ENCODE measurements at places on chromosomes 16 and 17.

- H3K4me3 ChIP-seq, result no peak overlapping the region
- peaks cover 2% of the 10 kb centered on the region for H3K4me1 ChIP-seq
- H3K27ac ChIP-seq, result no peak overlapping the region
- no peak for DNase-seq
These were observed 2.6 kb upstream of the OMG start for GRCh38 chr17:31299624-31300023.

DNA sequence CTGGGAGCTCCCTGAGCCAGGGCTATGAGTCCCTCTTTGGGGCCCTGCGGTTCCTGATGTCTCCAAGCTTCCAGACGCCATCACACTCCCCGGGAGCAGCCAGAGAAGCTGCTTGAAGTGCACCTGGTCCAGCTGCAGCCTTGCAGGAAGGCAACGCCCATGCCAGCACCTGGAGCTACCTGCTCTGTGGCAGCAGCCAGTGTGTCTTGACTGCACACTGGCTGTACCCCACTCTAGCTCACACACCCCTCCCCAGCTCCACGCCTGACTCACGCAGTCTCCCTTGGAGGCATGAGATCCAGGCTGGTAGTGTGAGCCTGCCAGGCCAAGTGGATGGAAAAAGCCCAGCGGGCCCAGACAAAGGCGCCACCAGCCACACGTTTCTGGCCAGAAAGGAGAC, 63.3 kb downstream of the USP32 start:
- no peak overlapping the region for H3K27ac ChIP-seq
- no peak for DNase-seq
- H3K4me1 ChIP-seq, result peaks cover 15% of the 10 kb centered on the region
- H3K36me3 ChIP-seq, result no peaks in the 10 kb centered on the region
- no peaks in the 10 kb centered on the region for H3K27me3 ChIP-seq

GRCh38 chr16:81571592-81572385, 127.2 kb downstream of the CMIP start:
- no peak overlapping the region for H3K27ac ChIP-seq
- H3K4me1 ChIP-seq, result peaks cover 6% of the 10 kb centered on the region
- peaks cover 2% of the 10 kb centered on the region for H3K36me3 ChIP-seq

GRCh38 chr17:28043741-28044140, 1.3 kb downstream of the NLK start:
- H3K27ac ChIP-seq, result no peak overlapping the region
- H3K27me3 ChIP-seq, result no peaks in the 10 kb centered on the region
- no peaks in the 10 kb centered on the region for H3K36me3 ChIP-seq
- H3K4me1 ChIP-seq, result peaks cover 15% of the 10 kb centered on the region
- H3K4me3 ChIP-seq, result no peak overlapping the region
- DNase-seq, result no peak

- no peaks in the 10 kb centered on the region for H3K36me3 ChIP-seq
- H3K4me1 ChIP-seq, result no peaks in the 10 kb centered on the region
- no peak overlapping the region for H3K27ac ChIP-seq
- H3K27me3 ChIP-seq, result no peaks in the 10 kb centered on the region
- H3K4me3 ChIP-seq, result no peak overlapping the region
- DNase-seq, result no peak
These were observed 53.1 kb upstream of the CCL1 start for GRCh38 chr17:34416116-34416515.

DNA sequence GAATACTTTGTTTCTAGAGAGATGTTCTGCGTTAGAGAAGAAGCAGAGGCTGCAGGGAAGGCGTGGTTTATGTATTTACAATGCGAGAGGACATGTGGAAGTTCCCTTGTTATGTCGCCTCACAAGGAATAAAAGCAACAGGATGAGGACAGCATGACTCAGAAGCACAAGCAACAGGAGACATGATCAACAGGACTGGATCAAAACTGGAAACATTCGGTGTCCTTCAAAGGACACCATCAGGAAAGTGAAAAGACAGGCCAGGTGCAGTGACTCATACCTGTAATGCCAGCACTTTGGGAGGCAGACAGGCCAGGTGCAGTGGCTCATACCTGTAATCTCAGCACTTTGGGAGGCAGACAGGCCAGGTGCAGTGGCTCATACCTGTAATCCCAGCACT, 52.6 kb downstream of the CCDC57 start:
- DNase-seq, result no peak
- H3K27me3 ChIP-seq, result no peaks in the 10 kb centered on the region
- peaks cover 19% of the 10 kb centered on the region for H3K36me3 ChIP-seq

DNA sequence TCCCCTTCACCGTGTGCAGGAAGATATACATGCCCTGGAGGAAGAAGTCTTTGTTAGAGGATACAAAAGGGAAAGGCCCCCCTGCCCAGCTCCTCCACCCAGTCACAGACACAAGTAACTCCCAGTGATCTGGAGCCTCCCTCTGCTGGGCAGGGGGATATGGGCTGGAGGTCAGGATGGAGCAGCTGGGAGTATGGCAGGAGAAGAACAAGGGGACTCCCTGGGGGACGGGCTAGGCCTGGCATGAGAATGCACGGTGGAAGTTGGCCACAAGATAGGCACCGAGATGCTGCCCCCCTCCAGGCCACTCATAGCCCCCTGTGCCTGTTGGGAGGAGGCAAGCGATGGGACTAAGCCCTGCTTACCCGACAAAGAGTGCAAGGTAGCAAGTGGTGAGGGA, 4.2 kb downstream of the ORMDL3 start:
- peaks cover 32% of the 10 kb centered on the region for H3K36me3 ChIP-seq
- no peaks in the 10 kb centered on the region for H3K27me3 ChIP-seq
- DNase-seq, result no peak
- H3K4me3 ChIP-seq, result no peak overlapping the region
- H3K4me1 ChIP-seq, result peaks cover 6% of the 10 kb centered on the region

- no peaks in the 10 kb centered on the region for H3K36me3 ChIP-seq
- peaks cover 2% of the 10 kb centered on the region for H3K27me3 ChIP-seq
- no peak overlapping the region for H3K4me3 ChIP-seq
- DNase-seq, result no peak
- H3K27ac ChIP-seq, result no peak overlapping the region
These were observed 6.3 kb downstream of the CMTM4 start for GRCh38 chr16:66690106-66690847.

DNA sequence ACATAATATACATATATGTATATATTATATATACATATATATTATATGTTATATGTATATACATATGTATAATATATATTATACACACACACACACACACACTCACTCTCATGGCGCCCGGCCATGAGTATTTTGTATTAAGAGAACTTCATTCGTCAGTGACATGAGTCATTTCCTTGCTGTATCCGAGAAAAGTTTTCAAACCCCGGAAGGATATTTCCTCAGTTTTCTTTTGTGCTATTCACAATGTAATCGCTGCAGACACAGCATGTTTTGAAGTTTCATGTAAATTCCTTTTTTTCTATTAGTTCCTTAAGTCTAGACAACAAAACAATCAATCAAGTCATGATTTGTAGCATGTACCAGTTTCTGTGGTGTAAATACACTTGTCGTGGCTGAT, 33.3 kb downstream of the OR1D5 start:
- H3K4me3 ChIP-seq, result no peak overlapping the region
- no peak for DNase-seq
- H3K27ac ChIP-seq, result no peak overlapping the region
- no peaks in the 10 kb centered on the region for H3K27me3 ChIP-seq
- H3K36me3 ChIP-seq, result no peaks in the 10 kb centered on the region
- no peaks in the 10 kb centered on the region for H3K4me1 ChIP-seq

GRCh38 chr17:40490289-40490853, 11.1 kb downstream of the TNS4 start:
- H3K27ac ChIP-seq, result no peak overlapping the region
- H3K36me3 ChIP-seq, result no peaks in the 10 kb centered on the region
- no peak for DNase-seq
- H3K27me3 ChIP-seq, result peaks cover 41% of the 10 kb centered on the region
- H3K4me1 ChIP-seq, result peaks cover 13% of the 10 kb centered on the region
